Mammary epithelial cell (primary cell): ENCODE measurements at places on chromosomes 7 and 10.

- no peak for DNase-seq
Observed at GRCh38 chr7:24325708-24326107, 41.7 kb downstream of the NPY start.

GRCh38 chr10:49610114-49610457 lies at the start of gene SLC18A3:
TSS of gene SLC18A3 (plus strand) at chr10:49610310. CDS start at chr10:49610741, 431 bp downstream.
- no peak for DNase-seq

DNA sequence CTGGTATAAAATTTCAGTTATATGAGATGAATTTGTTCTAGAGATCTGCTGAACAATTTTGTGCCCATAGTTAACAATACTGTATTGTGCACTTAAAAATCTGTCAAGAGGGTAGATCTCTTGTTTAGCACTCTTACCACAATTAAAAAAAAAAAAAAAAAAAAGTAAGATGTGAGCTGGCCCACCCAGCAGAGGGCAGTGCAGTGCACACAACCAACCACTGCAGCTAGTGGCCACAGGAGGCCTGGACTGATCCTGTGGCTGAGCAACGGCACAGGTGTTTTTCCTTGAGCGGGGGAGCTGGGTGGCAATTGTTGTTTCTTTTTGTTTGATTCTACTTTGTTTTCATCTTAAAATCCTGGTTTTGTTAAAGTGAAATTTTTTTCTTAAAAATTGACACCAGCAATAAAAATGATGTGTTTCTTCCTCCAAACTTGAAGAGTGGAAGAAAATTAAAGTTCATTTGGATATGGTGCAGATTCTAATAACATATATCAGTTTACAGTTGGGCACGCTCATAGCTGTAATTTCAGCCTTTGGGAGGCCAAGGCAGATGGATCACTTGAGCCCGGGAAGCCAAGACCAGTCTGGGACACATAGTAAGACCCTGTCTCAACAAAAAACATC lies 171.1 kb upstream of the TBX20 start:
- DNase-seq: peak; percentile 30

DNA sequence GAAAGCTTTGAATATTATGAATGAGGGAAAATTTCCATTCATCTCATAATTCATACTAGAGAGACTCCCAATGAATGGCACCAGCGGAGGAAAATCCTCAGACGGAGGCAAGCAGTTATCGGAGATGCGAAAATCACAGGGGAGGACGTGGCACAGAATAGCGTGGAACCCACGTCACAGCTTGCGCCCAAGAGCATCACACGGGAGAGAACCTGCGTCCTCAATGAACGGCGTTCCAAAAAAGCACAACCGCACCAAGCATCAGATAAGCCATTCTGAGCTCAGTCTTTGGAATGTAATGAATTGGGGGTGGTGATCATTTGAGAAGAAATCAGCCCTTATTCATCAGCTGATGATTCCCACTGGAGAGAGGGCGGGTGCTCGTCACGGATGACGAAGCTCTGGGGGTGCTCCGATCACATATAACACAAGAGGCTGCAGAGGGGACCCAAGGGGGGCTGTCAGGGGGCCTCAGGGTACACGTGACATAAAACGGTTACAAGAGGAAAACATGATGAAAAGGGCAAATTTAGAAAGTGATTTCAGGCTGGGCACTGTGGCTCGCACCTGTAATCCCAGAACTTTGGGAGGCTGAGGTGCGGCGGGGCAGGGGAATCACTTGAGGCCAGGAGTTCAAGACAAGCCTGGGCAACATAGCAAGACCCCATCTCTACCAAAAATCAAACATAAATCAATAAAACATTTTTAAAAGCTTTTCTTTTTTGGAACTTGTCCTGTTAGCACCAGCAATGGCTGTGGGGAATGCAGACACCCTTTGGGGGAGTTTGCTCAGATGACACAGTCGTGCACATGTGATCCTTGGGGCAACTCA lies 33.8 kb upstream of the FIS1 start:
- no peak for DNase-seq
